Stimulated activated CD8-positive, alpha-beta memory T cell treated with anti-CD3 and anti-CD28 coated beads, Interleukin-15, amount 100 ng/mL, for 24 hours (primary cell): ENCODE measurements at places on chromosomes 4 and X.

- DNase-seq, result no peak
Measured at GRCh38 chr4:175540151-175540550, 271.9 kb downstream of the GPM6A start.

DNA sequence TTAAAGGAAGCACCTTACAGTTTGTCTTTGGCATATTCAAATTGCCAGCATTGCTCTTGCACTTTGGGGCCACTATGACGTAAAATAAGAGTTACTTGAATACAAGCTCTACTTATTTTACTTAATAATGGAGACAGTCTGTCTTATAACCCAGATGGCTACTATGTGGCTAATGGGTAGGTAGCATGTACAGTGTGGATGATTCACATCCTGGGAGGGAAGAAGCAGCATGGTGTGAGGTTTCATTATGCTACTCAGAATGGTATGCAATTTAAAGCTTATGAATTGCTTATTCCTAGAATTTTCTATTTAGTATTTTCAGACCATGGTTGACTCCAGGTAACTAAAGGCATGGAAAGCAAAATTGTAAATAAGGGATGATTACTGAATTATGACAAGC, 761.8 kb upstream of the ATOH1 start:
- DNase-seq, result no peak

DNA sequence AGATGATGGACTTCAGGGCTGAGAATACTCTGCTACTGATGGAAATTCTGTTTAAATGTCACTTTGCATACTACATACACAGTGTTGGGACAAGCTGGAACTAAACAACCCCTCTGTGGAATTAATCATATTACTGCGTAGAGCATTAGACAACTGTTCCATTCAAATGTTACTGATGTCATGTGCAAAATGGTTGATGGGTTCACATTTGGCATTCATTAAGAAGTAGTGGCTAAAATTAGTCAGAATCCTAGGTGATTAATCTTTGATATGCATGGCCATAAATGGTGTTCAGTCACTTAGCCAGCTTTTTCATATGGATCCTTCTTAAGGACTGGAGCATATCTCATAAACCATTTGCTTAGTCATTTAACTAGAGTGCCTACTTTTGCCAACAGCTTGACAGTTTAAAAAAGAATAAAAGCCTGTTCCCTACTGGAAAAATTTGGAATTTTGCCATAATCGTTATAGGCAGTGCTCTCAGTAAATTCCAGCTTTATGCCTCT, 105.2 kb downstream of the RNF150 start:
- DNase-seq, result no peak

DNA sequence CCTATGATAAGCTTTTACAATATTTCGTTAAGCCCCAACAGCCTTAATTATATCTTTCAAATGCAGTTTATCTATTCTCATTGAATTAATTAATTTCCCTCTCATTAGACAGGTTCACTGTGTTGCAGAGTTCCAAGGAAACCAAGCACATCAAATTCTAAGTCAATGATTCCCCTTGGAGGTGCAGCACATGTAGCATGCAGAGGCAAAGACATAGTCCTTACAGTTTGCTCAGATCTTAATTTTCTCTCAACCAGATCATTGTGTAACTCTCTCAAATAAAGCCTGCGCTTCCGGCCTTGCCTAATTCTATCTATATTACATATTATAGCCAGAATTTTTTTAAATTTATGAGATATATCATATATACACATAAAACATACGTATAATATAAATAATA, 205.4 kb downstream of the GRIA2 start:
- no peak for DNase-seq

DNA sequence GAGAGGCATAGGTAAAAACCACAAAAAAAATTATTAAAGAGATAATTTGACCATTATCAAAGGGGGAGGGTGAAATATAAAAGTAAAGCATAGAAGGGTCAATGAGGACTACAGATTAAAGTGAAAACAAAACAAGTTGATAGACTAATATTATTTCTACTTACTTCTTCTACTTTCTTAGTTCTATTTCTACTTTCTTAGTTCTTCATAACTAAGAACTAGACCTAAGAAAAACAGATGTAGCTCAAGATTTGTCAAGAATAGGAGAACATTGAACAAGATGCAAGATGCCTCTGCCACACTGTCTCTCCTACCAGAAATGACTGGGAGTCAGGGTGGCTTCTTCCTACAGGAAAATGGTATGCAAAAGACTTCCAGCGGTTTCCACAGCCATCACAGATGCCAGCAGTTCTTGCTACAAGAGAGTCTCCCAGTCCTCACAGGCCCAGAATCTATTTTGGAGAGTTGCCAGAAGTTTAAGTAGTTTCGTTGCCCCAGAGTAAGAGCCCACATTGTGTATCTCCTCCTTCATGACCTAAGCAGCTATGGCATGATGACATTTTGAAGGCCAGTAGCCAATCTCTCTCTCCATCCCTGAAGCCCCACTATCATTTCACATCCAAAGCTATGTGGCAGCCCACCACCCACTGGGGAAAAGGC, 42.9 kb upstream of the DDX60 start:
- DNase-seq, result no peak

DNA sequence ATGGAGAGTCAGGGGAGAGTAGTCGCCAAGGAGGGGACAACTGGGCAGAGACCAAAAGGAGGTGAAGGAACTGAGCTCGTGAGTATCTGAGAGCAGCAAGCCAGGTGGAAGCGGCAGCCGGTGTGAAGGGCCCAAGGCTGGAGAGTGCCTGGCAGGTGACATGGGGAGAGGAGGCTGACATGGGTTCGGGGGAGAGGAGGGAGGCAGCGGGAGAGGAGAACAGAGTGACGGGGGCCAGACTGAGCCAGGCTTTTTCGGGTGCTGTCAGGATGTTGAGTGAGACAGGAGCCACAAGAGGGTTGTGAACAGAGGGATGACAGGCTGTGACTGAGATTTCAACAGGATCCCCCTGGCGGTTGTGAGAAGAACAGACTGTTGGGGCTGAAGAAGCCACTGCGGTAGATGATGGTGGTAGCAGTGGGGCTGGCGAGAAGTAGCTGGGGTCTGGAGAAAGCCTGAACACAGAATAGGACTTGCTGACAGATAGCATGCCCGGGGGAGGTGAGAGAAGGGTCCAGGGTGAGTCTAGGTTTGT, 5.7 kb downstream of the ELK1 start:
- no peak for DNase-seq

GRCh38 chr4:40812386-40812785, 62.6 kb downstream of the NSUN7 start:
- DNase-seq, result no peak
